Breast epithelium (tissue), 4 donors: ENCODE measurements at places on chromosomes 16 and 17. TPM values are rescaled to one million over a fixed set of nuclear protein-coding genes. Genes with fewer than 3 reads are reported as not detected.

GRCh38 chr16:28035866-28036393 lies 27.6 kb downstream of the GSG1L start:
- no peak for DNase-seq

CHST6 gene
- not detected for total RNA-seq

DNA sequence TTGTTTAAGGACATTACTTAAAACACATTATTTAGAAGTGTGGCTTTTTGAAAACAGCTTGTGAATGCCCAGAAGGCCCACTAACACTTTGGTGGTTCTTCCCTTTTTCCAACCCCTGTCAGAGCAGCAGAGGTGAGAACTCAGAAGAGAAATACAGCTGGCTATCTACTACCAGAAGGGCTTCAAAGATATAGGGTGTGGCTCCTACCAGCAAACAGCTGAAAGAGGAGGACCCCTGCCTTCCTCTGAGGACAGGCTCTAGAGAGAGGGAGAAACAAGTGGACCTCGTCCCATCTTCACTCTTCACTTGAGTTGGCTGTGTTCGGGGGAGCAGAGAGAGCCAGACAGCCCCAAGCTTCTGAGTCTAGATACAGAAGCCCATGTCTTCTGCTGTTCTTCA lies 6.9 kb upstream of the RAPGEFL1 start:
- no peak for DNase-seq

DNA sequence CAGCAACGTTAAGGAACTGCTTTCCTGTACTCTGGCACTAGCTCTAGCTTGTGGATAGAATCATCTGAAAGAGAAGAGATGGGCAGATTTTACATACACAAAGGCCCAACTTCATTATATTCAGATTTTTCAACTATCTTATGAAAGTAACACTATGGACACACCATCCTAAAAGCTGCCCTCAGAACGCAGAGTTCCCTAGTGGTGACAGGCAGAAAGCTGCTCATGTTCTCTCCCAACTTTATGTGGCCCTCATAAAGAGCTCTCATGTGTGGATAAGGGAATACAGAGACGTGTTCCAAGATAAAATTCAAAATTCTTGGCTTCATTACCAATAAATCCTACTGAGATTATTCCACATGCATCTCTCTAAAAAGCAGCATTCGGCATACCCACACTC lies 1.5 kb downstream of the CFAP20 start:
- no peak for DNase-seq

GRCh38 chr17:45257115-45257514 lies 4.8 kb downstream of the SPATA32 start:
- DNase-seq = no peak

PIGS gene
- 53.3 TPM for total RNA-seq

DNA sequence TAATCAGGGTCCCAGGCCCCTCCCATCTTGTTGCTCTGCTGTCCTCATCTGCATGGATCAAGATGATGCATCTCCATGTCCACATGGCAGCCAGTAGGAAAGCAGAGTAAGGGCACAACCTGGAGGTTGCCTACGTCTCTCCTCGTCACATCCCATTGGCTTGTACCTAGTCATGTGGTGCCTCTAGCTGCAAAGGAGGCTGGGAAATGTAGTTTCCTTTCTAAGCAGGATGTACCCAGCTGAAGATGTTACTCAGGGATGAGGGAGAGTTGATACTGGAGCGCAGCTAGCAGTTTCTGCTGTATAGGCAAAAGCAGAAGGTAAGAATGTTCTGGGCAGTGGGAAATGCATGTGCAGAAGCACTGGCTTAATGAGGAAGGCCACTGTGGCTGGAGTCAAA lies 20.8 kb downstream of the ABCC1 start:
- DNase-seq = no peak

HCFC1R1 gene
- total RNA-seq = 17.3 TPM

- DNase-seq = no peak
Measured at GRCh38 chr17:72788950-72789585, 303.4 kb downstream of the SLC39A11 start.

GRCh38 chr16:50945171-50945570 lies 203.3 kb downstream of the CYLD start:
- no peak for DNase-seq

ACSM5 gene
- 4.5 TPM for total RNA-seq

DNA sequence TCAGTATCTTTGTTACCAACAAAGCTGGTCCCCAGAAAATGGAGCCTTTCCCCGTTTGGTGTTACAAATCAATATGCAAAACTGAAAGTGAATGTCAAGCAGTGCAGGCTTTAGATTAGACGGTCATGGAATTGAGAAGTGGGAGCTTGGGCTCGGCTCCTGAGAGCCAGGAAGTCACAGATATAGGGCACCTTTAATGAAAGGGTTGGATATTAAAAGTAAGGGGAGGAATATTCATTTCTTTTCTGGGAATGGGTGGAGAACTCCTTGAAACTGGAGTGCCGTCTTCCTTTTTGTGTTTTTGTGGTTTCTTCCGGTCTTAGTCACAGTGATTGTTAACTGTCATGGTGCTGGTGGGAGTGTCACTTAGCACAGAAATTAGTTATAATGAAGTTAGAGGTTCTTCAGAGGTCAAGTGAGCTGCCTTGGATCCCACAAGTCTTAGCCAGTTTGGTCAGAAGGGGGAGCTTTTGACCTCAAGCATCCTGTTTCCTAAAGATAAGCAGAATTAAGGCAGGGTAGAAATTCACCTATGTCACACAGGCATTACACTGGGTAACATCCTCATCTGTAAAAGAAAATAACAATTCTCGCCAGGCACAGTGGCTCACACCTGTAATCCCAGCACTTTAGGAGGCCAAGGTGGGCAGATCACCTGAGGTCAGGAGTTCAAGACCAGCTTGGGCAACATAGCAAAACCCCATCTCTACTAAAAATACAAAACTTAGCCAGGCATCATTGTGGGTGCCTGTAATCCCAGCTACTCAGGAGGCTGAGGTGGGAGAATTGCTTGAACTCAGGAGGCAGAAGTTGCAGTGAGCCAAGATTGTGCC lies 9.6 kb upstream of the EIF1 start:
- DNase-seq = no peak

- DNase-seq = no peak
Measured at GRCh38 chr17:9203771-9204425, 182.6 kb downstream of the NTN1 start.

DNA sequence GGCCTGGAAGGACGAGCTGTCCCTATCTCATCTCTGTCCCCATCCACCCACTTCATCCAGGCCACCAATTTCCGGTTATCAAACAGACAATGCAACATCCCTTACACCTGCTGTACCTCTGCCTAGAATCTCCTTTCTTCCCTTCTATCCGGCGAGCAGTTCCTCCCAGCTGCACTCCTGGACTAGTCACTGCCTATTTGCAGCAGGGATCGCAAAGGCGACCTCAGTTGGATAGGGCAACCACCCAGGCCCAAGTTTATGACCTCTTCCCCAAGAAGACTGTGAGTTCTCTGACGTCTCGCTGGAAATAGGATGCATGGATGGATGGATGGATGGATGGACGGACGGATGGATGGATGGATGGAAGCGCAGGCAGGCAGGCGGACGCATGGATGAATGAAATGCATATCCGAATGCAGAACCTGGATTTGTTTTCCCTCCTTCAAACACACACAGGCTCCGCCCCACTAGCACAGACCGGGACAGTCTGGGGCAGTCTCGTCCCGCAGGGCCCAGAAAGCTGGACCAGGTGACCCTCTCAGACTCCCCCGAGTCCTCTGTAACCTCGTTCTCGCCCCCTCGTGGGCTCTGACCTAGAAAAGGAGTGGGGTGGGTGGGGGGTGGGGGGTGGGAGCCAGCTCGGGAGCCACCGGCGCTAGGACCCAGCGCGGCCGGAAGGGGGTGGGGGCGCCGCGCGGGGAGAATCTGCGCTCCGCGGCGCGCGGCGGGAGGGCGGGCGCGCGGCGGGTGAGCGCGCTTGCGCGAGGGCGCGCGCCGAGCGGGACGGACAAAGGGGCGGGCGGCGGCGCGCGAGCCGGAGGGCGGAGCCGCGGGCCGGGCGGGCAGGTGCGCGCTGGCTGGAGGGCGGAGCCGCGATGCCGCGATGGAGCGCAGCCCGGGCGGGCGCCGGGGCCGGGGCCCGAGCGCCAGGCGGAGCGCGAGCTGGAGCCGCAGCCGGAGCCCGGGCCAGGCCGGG lies at the start of gene SBK1:
SBK1 (plus strand) TSS at position 875 of the 976 bp plus-strand sequence. CDS start 24,867 bp downstream, outside the sequence.
- DNase-seq = peak; percentile 43

DNAI2 gene
- not detected for total RNA-seq

DNA sequence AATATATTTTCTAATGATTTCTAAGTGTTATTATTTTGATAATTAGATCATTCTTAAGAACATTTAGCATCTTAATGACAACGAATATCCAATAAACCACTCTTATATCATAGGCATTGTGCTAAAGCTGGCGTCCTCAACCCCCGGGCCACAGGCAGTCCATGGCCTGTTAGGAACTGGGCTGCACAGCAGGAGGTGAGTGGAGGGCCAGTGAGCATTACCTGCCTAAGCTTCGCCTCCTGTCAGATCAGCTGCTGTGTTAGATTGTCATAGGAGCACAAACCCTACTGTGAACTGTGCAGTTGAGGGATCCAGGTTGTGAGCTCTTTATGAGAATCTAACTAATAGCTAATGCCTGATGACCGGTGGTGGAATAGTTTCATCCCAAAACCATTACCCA lies 3.7 kb downstream of the DUXB start:
- DNase-seq = no peak

GRCh38 chr17:45093444-45094110 lies 32.5 kb downstream of the NMT1 start:
- peak; percentile 75 for DNase-seq

DNA sequence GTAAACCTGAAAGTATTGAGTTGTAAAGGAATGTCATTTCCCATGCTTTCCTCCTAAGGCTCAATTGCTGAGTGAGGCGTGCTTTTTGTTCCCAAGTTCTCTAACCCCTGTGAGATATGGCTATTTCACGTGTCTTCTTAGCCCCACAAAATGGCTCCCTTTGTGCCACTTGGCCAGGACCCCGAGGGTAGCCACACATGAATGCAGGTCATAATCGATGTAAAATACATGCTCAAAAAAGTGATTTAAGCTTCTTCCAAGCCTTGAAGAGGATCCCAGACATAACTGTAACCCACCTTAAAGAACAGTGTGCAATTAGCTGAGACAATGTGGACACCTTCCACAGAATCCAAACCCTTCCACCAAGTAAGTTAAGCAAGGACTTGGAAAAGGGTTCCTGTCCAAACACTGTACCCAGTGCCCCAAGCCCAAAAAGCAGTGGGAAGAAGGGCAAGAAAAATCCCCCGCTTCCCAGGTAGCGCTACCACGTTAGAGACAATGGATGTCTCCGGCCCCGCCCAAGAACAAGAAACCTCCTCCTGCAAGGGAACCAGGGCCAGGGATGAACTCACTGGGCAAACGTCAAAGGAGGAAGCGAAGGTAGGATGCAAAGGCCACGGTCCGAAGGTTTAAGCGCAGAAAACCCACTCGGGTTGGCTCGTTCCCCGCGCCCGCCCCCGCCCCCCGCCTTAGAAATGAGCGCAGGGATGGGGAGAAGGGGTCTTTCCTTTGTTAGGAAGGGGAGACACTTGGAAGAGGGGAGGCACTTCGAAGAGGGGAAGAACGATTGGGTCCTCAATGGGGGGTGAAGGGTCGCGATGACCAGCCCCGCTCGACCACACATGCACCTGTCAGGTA lies 1.2 kb downstream of the JPT1 start:
- DNase-seq = no peak

DNA sequence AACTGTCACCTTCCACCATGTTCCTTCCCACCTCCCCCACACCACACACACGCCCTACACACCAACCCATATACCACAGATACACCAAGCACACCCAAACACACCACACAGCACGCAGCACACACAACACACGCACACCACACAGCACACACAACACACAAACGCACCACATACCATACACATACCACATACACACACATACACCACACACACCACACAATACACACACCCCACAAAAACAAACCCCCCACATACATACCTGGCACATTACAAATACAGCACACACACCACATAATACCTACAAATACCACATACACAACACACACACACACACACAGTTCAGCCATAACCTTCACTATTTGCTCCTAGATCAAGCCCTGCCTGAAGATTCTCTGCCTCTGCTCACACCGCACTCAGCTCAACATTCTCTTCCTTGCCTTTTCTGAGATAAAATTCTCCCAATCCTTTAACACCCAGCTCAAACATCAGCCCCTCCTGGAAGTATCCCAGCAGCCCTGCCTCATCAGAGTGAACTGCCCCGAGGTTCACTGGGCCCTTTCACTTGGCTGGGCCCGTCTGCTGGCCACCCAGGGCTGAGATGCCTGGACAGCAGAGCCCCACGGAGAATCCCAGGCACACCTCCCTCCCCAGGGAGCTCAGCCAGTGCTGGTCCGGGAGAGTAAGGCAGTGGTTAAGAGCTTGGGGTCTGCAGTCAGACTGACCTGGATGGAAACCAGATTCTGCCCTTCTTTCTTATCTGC lies 31.9 kb upstream of the CPNE2 start:
- DNase-seq = no peak

DNA sequence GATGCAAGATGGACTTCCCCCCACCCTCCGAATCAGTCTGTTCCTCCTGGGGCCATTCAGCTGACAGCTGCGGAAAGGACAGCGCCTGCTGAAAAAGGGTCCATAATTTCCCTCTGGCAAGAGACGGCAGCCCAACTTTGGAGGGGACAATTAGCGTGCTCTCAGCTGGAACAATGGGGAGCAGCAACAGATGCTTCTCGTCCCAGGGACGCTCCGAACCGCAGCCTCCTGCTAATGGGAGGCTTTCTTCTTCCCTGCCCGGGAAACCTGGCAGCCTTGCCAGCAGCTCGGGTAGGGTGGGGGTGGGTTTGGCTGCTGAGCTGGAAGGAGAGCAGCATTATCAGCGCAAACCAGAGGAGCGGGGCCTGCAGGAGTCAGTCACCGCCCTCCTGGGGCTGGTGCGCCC lies 500.0 kb upstream of the SALL1 start:
- no peak for DNase-seq

DNA sequence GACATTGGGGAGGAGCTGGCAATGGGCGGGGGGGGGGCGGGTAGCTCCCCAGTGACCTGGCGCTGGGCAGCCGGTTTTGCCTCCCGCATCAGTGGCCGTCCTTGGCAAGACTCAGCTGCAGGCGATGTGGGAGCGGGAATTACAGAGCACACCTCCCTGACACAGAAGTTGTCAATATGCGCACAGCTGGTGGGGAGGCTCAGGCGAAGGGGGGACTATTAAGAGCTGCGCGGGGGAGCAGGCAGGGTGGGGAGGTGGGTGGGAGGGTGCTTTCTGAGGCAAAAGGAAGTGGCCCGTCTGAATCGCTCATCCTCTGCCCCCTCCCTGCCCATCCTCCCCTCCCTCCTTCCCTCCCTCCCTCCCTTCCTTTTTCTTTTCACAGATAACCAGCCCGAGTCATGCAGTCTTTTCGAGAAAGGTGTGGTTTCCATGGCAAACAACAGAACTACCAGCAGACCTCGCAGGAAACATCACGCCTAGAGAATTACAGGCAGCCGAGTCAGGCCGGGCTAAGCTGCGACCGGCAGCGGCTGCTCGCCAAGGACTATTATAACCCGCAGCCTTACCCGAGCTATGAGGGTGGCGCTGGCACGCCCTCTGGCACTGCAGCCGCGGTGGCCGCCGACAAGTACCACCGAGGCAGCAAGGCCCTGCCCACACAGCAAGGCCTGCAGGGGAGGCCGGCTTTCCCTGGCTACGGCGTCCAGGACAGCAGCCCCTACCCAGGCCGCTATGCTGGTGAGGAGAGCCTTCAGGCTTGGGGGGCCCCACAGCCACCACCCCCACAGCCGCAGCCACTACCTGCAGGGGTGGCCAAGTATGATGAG lies 44.0 kb downstream of the SREBF1 start:
- DNase-seq = no peak

RNF222 gene
- total RNA-seq = not detected
